ENCODE measurements at places on chromosomes 7 and 10.

DNA sequence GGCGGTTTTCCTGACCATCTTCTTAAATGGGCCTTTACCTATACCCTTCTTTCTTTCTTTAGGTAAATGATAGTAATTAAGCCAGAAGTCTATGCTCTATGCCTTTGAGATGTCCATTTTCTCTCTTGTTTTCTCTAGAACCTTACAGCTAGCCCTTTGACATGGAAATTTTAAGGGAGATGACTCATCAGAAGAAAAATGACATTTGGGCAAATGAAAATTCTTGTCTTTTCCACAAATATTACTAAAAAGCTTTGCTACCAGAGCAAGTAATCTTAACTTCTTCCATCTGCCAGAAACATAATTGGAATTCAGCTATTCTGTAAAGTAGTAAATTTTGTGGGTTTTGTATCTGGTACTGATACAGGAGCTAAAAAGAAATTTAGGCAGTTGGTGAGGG lies 59.5 kb downstream of the CCDC3 start:
- DNase-seq = no peak

DNA sequence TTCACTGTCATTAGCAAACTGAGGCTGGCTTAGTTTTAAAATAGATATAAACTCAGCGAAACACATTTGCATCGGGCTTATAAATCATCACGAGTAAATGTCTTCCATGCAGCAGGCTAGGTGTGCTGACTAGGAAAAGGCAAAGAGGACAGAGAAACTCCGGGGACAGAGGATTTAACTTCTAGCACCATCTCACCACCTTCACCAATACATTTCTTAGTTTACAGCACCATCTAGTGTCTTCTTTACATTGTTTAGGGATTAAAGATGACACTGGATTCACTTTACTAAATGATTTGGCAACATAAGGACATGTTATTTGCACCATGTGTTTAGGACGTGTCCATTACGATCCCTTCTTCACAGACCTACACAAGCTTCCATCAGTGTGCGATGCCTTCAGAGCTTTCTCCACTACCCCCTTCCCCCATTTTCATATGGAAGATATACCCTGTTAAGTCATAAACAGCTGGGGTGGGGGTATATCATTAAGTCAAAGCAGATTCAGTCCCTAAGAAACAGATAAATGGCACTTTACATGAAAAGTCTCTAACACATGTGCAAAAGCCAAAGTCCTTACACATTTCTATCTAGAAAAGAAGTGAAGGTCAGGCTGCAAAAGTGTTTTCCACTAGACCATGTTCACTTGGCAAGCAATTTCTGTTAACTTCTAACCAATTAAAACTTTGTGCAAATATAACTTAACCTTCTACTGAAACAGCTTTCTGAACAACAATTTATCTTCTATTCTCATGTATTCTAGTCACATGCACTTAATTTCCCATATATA lies 103.3 kb downstream of the GRB10 start:
- no peak for DNase-seq

GRCh38 chr7:101910991-101911799 lies 93.8 kb downstream of the CUX1 start:
- DNase-seq = no peak

GRCh38 chr7:20306180-20306946 lies 24.3 kb upstream of the ITGB8 start:
- no peak for DNase-seq

GRCh38 chr7:147982307-147982706 lies 608.3 kb upstream of the C7orf33 start:
- DNase-seq = no peak

Measured in stimulated activated CD4-positive, alpha-beta T cell treated with anti-CD3 and anti-CD28 coated beads, Interleukin-2, amount 100 ng/mL, for 24 hours (primary cell).